Stimulated activated CD4-positive, alpha-beta T cell treated with anti-CD3 and anti-CD28 coated beads, Interleukin-2, amount 100 ng/mL, for 24 hours (primary cell): ENCODE measurements at places on chromosomes 1 and 21.

DNA sequence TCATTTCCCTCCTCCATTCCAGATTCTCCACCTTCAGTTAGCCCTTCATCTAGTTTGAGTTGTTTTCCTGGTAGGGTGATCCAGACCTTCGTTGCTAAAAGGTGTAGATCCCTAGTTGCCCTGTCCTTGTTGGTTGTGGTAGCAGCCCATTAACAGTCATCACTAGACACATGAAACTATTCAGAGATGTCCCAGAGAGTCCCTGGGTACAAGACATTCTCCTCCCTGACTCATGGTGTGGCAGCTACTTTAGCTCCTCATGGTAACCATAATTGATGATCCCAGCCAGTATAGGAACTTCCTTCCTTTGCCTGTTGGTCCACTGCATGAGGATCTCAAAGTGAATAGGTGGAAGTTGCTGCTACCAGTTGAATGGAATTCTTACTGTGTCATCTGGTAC lies 6.0 kb upstream of the SH2D2A start:
- DNase-seq: no peak

- DNase-seq: no peak
Observed at GRCh38 chr1:232893481-232894313, 56.7 kb upstream of the NTPCR start.

- DNase-seq: no peak
Observed at GRCh38 chr1:224629965-224630364, 13.8 kb downstream of the CNIH3 start.

- DNase-seq: no peak
Observed at GRCh38 chr1:97980530-97980929, 59.7 kb upstream of the DPYD start.

DNA sequence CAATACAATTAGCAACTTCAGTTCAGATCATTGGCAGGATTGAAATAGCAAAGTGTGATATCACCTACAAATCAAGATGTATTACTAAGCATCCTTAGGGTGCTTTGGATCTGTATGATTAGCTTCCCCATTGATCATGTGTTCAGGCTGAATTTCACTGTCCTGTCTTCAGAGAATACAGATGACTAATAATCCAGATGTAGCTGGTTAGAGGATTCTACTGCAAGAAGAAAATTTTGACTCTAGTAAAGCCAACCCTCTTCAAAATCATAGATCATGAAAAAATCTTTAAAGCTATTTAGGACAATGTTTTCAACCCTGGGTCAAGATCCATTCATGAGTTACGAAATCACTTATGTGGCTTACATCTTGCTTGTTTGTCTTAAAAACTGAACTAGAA lies 184.4 kb downstream of the PTGER3 start:
- DNase-seq: no peak

DNA sequence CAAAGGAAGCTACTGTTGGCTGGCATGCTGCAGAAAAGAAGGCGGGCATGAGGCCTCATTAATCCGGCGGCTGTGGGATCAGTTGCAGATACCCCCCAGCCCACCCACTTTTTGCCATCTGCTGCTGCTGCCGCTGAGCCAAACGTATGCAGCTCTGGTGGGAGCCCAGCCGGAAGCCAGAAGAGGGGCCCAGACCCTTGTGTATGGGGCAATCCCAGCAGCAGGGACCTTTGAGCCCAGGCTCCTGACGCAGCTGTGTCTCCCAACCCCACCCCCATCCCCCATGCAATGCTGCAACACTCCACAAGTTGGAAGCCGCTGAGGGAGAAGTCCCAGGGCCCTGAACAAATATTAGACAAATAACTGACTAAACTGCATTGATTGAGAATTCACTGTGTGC lies 106.0 kb downstream of the ELAVL4 start:
- DNase-seq: no peak

DNA sequence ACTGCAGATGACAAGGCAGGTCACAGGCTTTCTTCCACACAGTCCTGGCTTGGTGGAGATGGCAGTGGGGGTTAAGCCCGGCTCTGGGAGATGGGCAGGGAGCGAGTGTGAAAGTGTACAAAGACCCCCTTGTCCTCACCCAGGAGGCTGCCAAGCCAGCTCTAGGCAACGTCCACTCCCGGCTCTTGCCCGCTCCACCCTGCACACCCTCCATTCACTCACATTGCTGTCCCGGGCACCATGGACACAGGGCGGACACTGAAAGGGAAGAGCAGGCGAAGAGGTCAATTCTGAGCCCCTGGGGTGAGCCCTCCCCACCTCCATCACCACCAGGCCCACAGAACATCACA lies 8.9 kb downstream of the COL16A1 start:
- DNase-seq: no peak

DNA sequence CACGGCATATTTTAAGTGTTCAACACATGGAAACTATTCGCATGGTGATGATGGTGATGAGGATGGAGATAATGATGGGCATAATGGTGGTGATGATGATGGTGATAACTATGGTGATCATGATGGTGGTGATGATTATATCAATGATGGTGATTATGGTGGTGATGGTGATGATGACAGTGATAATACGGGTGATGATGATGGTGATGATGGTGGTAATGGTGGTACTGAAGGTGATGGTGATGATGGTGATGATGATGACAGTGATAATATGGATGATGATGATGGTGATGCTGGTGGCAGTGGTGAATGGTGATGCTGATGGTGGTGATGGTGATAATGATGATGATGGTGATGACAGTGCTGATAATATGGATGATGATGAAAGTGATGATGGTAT lies 341.8 kb upstream of the VAMP3 start:
- no peak for DNase-seq

GRCh38 chr21:39189857-39190604 lies 6.8 kb upstream of the PSMG1 start:
- no peak for DNase-seq

DNA sequence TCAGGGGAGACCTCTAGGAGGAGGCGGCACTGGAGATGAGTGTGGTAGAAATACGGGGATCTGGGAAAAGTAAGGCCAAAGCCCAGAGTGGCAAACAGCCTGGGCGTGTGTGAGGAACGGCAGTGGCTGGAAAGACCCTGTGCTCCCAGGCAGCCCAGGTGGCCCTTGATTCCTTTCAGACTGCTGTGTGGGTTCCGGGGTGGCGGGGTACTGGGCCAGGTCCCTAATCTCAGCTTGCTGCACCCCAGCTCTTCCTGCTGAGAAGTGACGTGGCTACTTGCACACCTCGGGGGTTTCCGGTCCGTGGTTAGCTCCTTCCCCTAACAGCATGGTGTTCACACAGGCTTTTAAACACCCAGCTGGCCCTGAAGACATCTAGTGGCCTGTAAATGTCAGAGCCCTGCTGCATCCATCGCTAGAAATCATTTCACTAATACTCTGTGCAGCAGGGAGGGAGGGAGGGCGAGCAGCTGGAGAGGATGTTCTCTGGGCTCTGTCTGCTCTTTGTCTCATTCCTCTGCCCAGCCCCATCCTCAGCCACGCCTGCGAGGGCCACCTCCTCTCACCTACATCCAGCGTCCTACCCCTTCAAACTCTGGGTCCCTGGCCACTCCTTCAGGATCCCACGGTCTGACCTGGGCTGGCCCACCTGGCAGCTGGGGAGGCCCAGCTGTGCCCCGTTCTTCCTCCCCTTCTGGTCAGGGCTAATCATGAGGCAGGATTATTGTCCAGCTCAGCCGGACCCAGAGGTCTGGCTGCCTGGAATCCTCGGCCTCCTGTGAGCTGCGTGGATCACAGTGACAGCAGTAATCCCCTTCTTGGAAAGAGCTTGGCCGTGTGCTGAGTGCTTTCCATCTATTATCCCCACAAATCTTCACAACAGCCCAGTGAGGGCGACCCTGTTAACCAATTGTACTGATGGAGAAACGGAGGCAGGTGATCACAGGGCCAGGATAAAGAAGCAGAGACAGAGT lies 7.2 kb downstream of the ZDHHC18 start:
- DNase-seq: peak; percentile 78

GRCh38 chr21:41763996-41764395 lies 2.9 kb downstream of the RIPK4 start:
- DNase-seq: no peak

DNA sequence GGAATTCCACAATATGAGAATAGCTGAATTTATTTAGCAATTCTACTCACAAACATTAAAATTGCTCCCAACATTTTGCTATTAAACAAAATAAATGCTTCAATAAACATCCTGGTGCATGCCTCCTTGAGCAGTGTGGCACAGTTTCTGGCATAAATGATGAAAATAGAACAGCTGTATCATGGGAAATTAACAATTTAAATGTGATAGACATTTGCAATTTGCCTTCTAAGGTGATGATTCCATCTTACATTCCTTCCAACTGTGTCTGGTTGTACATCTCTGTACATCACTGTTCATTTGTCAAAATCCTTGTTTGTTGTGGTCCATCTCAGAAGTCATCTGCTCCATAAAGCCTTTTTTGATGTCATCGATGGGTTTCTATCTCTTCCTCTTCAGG lies 198.7 kb downstream of the KCTD3 start:
- no peak for DNase-seq

DNA sequence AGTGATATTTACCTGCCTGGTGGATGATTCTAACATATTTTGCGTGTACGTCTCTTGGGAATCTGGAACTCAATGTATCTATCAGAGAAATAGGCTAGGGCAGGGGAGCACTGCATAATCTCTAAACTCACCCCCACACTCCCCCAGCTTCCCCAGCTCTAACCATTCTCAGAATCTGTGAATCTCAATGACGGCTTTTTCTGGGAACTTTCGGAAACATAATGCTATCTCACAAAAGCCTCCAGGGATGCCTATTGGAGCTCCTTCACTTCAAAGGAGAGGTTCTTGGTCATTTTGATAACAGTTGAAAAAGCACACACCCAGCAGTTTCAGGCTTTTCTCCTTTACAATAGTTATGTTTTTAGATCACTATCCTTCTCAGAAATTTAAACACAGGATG lies 113.8 kb upstream of the MAGI3 start:
- DNase-seq: no peak

GRCh38 chr1:168728473-168729404 lies at the start of gene DPT:
TSS of gene DPT (minus strand) at chr1:168729206. CDS start at chr1:168729174, 32 bp downstream.
- DNase-seq: no peak

- DNase-seq: no peak
Observed at GRCh38 chr1:244869364-244869827, 5.1 kb upstream of the HNRNPU start.

DNA sequence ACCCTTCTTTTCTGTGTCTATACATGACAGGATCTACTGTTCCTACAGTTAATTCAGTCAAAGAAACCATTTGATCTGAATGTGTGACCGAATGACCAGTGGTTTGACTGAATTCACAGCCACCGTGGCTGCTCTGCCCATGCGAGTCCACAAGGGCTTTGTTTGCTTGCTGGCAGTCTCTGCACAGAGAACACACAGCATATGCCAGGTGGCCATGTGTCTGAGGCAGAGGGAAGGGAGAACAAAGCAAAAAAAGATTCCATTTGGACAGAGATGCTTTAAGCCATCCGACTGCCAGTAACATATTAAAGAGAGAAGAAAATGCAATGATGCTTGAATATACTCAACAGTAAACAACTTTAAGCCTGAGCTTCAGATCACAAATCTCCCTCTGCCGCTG lies 737.8 kb upstream of the CXADR start:
- DNase-seq: no peak

DNA sequence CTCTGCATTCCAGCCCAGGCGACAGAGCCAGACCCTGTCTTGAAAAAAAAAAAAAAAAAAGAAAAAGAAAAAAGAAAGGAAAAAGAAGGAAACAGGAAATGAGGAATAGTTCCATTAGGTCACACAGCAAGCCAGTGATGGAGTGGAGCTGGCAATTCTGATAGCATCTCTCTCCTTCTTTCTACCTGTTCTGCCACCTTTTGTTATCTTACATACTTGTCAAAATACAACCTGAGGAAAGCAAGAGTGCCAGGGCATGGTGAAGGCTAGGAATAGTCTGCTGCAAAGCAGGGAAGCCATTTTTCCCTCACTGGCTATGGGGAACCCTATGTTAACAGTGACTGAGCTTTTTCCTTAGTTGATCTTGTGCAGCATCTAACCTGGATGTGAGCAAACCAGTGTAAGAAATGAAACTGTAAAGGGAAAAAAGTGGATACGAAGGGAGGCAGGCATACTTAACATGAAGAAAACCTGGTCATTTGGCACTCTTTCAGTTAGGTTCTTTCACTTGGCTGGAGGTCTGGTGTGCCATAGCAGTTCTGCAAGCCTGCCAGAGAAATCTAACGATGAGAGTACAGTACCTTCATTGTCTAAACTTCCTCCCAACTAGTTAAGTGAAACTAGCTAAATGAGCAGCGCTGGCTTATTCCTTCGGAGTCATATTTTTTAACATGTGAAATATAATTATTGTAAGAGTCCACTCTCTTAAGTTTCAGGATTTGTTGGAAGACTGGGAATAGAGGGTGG lies 17.9 kb upstream of the THEM5 start:
- no peak for DNase-seq

DNA sequence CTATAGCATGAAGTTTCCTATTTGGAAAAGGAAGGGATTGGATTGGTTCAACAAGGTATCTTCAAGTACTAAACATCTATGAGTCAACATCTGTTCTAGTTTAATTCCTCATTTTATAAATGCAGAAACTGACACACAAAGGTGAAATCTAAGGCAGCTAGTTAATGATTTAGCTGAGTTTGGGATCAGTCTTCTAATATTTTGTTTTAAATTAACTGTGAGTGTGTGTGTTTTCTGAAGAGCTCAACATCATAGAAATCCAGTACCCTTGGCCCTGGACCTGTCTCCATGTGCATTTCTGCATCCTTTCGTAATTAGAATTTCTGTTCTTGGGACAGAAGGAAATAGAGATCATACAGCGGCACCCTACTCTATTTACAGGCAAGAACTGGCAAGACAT lies 105.9 kb downstream of the RGS2 start:
- no peak for DNase-seq

- DNase-seq: no peak
Observed at GRCh38 chr1:37157634-37158033, 123.3 kb upstream of the GRIK3 start.

DNA sequence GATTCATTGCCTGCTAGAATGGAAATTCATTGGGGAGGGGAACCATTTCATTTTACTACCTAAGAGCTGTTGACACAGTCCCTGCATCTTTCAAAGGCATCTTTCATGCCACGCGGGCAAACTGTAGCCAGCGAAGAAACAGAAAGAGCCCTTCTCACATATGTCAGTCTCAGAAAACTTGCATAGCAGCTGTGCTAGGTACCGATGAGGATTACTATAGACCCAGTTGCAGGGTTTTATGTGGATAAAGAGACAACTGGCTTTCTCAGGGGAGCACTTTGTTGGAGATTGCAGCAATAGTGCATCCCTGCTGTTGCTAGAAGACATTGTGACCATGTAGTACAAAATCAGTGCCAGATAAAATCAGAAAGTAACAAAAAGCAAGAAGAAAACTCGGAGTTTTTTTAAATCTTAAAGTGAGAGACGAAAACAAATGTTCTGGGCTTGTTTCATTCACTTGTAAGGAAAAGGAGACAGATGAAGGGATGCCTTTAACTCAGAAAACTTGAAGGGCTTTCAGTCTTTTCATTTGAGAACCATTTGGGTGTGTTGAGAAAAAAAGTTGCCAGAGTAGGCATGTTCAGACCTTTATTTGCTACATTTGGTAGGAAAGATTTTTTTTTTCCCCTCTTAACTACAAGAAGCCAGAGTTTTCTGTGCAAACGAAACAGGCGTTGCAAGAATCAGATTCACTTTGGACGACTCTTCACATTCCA lies 804.1 kb downstream of the USP25 start:
- DNase-seq: no peak
